Endothelial cell of umbilical vein (primary cell): ENCODE measurements at places on chromosomes 6 and 20. TPM values are rescaled to one million over a fixed set of nuclear protein-coding genes. Genes with fewer than 3 reads are reported as not detected.

Gene CGA
- total RNA-seq = not detected in 2 replicates

Gene SEL1L2
- not detected in 2 replicates for total RNA-seq

Gene MYBL2
- total RNA-seq = 105 and 107 TPM in 2 replicates

Gene PRRT1
- total RNA-seq = 0.76 and 1.3 TPM in 2 replicates

Gene PPP1R3D
- 4.9 and 5.2 TPM in 2 replicates for total RNA-seq

Gene RAD21L1
- total RNA-seq = not detected in 2 replicates

Gene MATN4
- total RNA-seq = 0.14 TPM in 1 of 2 replicates, not detected in the other

Gene MACROD2
- 0.73 and 0.97 TPM in 2 replicates for total RNA-seq

Gene HRH3
- not detected in 2 replicates for total RNA-seq

Gene GPSM3
- total RNA-seq = 21.6 and 22.8 TPM in 2 replicates

Gene PTPRK
- 74.0 and 88.3 TPM in 2 replicates for total RNA-seq

Gene CST2
- total RNA-seq = not detected in 2 replicates

Gene CAP2
- 18.0 and 21.3 TPM in 2 replicates for total RNA-seq

Gene HIVEP2
- total RNA-seq = 4.7 and 5.2 TPM in 2 replicates

Gene CD93
- 346 and 413 TPM in 2 replicates for total RNA-seq

Gene PSMB8
- total RNA-seq = 25.7 and 40.1 TPM in 2 replicates

Gene CAGE1
- not detected in 2 replicates for total RNA-seq

Gene CSNK2B
- total RNA-seq = 206 and 214 TPM in 2 replicates

Gene LTA
- total RNA-seq = 0.46 TPM in 1 of 2 replicates, not detected in the other

Gene COL11A2
- 1.3 and 1.7 TPM in 2 replicates for total RNA-seq

Gene TMC2
- not detected in 2 replicates for total RNA-seq

Gene CD24
- 1.2 and 2.5 TPM in 2 replicates for total RNA-seq

Gene FOXC1
- 15.9 and 16.4 TPM in 2 replicates for total RNA-seq

Gene ERGIC3
- total RNA-seq = 202 and 203 TPM in 2 replicates

Gene ZSCAN23
- 1.6 and 1.7 TPM in 2 replicates for total RNA-seq

Gene KCNQ2
- total RNA-seq = not detected in 2 replicates

Gene MYLK4
- total RNA-seq = 0.32 and 0.62 TPM in 2 replicates

Gene ZKSCAN3
- 4.9 and 6.9 TPM in 2 replicates for total RNA-seq

Gene PRDM13
- total RNA-seq = not detected in 2 replicates

Gene PBX2
- total RNA-seq = 95.9 and 100 TPM in 2 replicates

Gene NKAIN4
- not detected in 2 replicates for total RNA-seq
